Activated CD4-positive, alpha-beta T cell treated with anti-CD3 and anti-CD28 coated beads, Interleukin-2, amount 50 U/mL, for 24 hours (primary cell): ENCODE measurements at places on chromosomes 4 and X.

DNA sequence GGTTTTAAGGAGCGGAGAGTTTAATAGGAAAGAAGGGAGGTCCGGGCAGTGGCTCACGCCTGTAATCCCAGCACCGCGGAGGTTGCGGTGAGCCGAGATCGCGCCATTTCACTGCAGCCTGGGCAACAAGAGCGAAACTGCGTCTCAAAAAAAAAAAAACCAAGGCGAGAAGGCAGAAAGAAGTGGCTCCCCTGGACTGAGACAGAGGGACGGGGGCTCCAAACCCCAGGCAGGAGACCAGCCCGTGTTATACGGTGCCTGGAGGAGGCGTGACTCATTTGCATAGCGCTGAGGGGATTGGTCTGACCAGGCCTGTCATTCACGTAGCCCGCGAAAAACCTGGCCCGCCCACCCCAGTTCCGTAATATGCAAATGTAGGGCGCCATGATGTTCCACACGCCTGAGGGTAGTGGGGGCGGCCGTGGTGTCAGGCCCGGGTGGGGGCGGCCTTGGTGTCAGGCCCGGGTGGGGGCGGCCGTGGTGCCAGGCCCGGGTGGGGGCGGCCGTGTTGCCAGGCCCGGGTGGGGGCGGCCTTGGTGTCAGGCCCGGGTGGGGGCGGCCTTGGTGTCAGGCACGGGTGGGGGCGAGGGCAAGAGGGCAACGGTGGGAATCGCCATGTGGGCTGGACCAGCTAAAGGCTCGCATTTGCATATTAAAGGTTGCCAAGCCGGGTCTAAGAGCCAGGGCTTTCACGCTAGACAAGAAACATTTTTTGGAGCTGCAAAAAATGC is 2.1 kb downstream of the PLCXD1 start:
- peak; percentile 71 for DNase-seq

DNA sequence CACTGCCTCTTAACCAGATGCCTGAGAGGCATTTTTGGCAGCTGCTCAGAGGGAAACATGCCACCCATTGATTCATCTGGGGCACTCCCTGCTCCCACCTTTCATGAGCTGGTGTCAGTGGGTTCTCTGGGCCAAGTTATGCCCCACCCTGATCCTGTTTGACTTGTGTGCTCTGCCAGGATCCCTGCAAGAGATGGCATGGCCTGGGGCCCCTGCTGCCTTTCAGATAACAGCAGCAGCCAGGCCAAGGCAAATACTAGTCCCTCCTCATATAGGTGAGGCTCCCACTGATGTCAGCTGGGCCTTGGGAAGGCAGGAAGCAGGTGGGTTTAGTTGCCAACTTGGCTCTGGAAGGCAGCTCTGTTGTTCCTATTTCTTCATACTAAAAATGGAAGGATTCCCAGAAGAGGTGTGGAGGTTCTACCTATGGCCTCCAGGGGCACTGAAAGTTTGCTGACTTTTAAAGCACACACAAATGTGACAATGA is 192.9 kb upstream of the RBPJ start:
- no peak for DNase-seq

GRCh38 chr4:156941940-156942548 is 29.6 kb downstream of the PDGFC start:
- no peak for DNase-seq

DNA sequence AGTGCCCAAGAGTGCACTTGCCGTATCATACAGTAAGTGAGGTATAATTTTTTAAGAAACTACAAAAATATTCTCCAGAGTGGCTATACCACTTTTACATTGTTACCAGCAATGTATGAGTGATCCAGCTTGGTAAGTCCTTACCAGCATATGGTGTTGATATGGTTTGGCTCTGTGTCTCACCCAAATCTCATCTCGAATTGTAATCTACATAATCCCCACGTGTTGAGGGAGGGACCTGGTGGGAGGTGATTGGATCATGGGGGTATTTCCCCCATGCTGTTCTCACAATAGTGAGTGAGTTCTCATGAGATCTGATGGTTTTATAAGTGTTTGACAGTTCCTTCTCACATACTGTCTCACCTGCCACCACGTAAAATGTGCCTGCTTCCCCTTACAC is 44.8 kb downstream of the RBMX start:
- no peak for DNase-seq

- DNase-seq = no peak
Observed at GRCh38 chr4:110508827-110509710, 33.1 kb downstream of the ENPEP start.
